Nucleus accumbens (tissue), 56 donors: ENCODE measurements at places on chromosomes 7 and 10.
A peak's percentile ranks its signal among the peaks of the same experiment; 100 is the strongest.

GRCh38 chr10:117112220-117112619 is 25.9 kb downstream of the VAX1 start:
- no peak for DNase-seq

GRCh38 chr10:308572-309085 is 173.4 kb downstream of the ZMYND11 start:
- no peak for DNase-seq

GRCh38 chr7:99639267-99639666 is 22.5 kb downstream of the ZSCAN25 start:
- DNase-seq = no peak

GRCh38 chr7:121388950-121389349 is 7.2 kb downstream of the FAM3C start:
- no peak for DNase-seq

- DNase-seq = no peak
Observed at GRCh38 chr7:134435161-134435920, 23.6 kb downstream of the AKR1B1 start.

- DNase-seq = no peak
Observed at GRCh38 chr7:15174485-15174884, 271.9 kb upstream of the DGKB start.

GRCh38 chr10:32084185-32084851 is 28.1 kb upstream of the KIF5B start:
- no peak for DNase-seq

DNA sequence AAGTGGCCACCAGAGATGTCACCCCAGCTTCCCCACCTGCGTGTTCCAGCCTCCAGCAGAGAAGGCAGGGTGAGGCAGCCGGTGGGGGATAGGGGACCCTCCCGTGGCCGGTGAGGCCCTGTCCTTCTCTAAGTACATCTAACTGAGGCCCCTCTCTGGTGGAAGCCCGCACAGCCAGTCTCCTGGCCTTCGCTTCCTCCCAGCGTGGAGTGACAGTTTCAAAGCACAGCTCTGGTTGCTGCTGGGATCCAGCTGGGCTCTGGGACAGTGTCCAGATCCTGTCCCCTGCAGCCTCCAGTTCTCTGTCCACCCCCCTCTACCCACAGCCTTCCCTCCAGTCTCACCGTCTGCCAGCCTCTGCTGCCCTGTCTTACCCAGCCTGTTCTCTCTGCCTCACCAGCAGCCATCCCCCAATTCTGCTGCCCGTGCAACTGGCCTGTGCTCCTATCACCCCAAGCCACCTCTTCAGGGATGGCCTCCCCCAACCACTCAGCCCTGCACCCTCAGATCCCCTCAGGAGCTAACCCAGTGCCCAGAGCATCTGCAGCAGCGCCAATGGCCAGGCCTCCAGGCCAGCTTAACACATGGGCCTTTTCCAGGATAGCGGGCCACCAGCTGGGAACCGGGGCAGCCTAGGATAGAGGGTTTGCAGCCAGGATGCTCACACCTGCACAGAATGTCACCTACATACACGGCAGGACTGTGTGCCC is 16.3 kb upstream of the SH2B2 start:
- peak; percentile 19 for DNase-seq

DNA sequence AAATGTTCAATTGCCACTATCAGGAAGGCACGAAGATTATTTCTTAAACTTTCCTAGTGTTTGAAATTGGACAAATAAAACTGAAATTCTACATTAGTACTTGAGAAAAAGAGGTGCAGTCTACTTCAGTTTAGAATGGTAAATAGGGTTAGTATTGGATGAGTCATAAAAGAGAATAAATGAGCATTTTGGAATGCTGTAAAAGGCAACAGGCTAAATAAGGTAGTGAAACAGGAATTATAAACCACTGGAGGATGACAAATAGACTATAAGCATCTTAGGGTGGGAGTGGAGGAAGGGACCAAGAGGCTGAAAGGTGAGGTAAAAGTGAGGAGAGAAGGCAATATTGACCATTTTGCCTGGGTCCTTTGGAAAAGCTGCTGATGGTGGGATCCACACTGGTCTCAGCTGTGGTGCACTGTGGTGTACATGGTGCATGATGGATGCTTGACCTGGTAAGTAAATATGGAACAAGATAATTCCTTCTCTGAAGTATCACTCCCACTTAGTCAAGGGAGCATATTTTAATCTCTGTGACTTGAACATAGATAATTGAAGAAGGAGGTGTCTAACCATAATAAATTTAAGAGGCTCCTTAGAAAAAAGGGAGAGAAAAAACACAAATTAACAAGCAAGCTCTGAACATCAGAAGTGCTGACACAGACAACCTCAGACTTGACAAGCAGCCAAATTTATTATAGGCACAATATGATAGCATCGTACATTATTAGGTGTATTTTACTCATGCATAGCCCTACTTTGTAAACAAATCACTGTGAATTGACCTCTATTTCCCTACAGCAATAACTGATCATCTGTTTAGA is 76.4 kb upstream of the SCIN start:
- DNase-seq = no peak

- DNase-seq = no peak
Observed at GRCh38 chr10:80392250-80392649, 16.1 kb upstream of the PRXL2A start.

DNA sequence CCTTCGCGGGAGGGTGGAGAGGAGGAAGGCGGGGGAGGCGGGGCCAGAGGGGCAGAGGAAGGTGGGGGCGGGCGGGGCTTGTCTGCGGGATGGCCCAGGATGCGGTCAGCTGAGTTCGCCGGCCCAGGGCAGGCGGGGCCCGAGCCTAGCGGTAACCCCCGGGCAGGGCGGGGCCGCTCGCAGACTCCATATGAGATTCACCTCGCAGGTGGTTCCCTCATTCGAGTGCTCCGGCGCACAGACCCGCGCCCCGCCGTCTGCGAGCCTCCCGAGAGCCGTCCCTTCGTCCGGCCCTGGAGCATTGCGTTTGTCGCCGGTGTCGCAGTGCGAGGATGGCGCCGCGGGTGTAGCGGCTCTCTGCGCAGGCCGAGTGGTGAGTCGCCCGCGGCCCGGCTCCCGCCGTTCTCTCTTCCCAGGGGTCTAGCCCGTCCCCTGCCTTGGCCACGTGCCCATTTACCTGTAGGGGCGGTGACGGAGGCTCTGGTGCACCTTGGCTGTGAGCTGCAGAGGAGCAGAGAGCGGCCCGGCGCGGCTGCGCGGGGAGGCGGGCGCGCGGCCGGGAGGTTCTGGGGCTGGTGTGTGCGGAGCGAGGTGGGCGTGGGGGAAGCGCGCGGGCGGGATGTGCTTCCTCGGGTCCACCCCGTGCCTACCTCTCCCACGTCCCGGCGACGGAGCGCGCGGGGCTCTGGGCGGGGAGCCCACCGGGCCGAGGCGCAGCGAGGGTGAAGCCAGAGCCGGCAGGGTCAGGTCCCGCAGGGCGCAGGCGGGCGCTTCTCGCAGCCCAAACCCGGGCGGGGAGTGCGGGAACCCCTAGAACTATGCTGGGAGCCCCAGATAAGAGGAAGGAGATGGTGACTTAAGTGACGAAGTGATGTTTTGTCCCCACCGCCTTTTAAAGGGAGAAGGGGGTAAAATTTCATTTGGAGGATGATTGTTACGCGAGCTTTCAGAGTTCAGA is at the start of gene UPP1:
TSS of gene UPP1 (plus strand) at position 220 of the 958 bp plus-strand sequence. CDS start 5,519 bp downstream, outside the sequence.
- DNase-seq = peak; percentile 73

DNA sequence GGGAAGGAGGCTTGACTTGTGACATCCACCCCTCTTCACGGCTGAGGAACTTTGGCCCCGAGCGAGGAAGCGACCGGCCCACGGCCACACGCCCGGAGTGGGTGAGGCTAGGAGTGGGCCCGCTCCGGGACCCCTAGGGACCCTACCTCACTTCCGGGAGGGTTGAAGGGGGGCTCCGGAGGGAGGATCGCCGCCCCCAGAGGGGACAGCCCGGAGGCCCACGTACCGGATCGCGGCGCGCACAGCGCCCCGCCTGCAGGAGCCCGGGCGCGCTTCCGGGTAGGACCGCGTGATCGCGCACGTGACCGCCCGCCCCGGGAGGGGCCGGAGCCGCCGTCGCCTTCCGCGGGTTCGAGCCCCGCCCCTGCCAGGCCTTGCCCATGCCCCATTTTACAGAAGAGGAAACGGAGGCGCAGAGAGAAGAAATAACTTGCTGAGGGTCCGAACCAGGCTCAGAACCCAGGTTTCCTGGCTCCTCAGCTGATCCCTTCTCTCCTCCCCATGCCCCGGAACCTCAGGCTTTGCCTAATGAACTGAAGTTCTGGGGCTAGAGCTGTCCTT is at the start of gene HPS1:
TSS of gene HPS1 (minus strand) at position 275 of the 561 bp plus-strand sequence. CDS start 3,695 bp downstream, outside the sequence.
- DNase-seq = peak; percentile 74

- no peak for DNase-seq
Observed at GRCh38 chr10:29807163-29807806, 172.5 kb upstream of the SVIL start.

- DNase-seq = peak; percentile 23
Observed at GRCh38 chr10:3783682-3784432, 1.2 kb downstream of the KLF6 start.

DNA sequence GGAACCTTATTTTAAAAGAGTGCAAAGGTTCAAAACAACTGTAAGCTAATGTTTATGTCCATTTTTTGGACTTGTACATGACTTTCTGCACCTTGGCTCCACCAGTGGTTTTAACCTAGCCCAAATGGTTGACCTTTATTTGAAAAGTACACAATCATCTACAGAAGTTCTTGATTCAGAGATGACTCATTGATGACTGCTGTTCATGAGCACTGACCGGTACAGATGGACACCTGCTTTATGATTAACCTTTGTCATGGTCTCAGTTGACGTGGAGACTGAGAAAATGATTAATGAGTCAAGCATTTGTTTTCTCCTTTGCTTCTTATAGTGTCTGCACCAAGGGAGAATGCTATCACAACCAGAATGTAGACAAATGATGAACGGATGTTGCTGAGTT is 55.7 kb upstream of the PTER start:
- DNase-seq = no peak

- no peak for DNase-seq
Observed at GRCh38 chr10:102870221-102870620, 951 bp downstream of the AS3MT start.

GRCh38 chr7:129949292-129950133 is 3.2 kb downstream of the UBE2H start:
- DNase-seq = no peak

GRCh38 chr7:116630932-116631671 is 40.9 kb upstream of the MET start:
- no peak for DNase-seq

GRCh38 chr7:83410989-83411591 is 237.8 kb downstream of the SEMA3E start:
- DNase-seq = no peak

DNA sequence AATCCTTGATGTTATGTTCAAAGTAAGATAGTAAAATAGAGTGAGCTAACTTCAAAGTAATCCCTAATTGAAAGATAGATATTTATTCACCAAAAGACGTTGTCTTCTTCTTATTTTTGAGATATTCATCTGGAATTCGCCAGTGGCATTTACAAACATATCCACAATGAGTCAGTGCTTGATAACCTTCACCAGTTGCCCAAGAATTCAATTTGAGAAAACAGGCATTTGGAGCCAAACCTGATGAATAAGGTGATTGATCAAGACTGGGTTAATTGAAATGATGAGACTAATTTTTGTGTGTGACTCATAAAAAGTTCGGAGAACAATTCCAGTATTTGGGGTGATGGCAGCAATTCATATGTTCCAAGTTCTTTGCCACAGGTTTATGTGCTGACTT is 344.0 kb downstream of the ARL4A start:
- DNase-seq = no peak

DNA sequence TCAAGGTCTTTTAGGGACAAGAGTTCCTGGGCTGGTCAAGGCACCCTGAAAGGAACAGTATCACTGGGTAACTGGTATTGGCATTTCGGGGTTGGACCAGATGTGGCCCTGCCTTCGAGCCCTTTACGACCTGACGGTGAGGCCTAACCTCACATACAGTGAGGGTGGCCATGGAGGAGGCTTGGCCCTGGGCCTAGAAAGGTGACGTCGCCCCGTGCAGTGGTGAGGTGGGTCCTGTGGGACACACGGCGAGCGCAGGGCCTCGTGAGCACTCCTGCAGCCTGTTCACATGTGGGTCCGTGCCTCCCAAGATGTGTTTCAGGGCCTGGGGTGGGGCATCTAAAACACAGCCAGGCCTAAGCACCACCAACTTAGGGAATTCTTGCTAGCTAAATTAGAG is 36.1 kb downstream of the CRHR2 start:
- no peak for DNase-seq

GRCh38 chr7:106858618-106859532 is 6.2 kb upstream of the PIK3CG start:
- DNase-seq = no peak

DNA sequence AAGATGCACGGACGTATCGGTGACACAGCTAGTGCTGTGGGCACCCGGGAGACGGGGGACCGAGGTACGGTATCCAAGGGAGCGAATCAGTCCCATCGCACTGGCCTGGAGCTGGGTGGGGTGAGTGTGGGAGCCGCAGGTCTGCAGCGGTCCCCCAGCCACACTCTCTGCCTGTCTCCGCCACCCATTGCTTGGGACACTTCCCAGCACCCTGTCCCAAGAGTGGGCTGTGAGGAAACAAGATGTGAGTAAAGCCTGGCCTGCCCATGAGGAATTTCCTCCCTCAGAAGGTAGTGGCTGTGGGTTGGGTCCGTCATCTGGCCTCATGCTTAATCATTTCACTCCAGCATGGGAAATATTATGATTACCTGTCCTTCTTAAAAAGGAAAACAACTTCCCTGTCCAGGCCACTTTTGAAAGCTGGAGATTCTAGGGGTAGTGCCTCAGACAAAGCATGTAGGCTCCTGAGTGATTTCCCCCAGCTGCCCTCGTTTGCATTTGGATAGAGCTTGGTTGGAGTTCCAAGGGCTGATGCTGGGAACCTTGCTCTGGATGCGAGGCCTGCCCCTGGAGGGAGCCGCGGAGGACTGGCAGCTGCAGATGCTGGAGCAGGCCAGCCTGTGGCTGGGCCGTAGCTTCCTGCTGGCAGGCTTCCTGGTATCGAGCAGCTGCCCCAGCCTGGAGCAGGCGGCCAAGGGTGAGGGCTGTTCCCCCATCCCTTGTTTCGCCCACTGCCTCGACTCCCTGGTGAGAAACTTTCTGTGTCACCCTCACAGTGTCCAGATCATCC is 6.2 kb upstream of the ACTR3C start:
- DNase-seq = no peak

- DNase-seq = no peak
Observed at GRCh38 chr7:120856198-120856597, 1.7 kb downstream of the TSPAN12 start.

- DNase-seq = no peak
Observed at GRCh38 chr7:151115121-151115835, 29.0 kb downstream of the AGAP3 start.

DNA sequence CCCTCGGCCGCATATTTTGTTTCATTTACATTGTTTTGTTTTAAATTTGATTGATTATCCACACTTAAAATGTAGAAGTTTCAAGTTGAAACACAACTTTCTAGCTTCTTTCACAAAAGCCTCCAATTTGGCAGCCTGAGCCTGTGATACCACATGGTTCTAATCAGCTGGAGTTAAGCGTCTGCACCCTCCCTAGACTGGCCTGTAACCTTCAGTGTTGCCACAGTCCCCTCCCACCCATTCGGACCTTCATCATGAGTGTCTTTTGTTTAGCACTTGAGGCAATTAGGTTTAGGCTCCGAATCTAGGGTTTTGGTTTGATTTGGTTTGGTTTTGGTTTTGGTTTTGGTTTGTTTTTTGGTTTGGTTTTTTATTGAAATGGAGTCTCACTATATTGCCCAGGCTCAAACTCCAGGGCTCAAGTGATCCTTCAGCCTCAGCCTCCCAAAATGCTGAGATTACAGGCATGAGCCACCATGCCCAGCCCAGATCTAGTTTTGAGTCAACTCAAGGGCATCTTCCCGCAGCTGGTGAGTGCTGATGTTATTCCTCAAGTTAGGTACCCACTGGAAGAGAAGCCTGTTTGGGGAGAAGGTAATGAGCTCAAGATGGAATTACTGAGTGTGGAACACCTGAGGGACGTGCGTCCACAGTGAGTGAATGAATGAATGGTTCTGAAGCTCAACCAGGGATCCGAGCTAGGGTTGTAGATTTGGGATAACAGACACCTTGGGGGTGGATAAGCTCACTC is 201.4 kb downstream of the HECW1 start:
- DNase-seq = no peak
